ENCODE measurements at places on chromosomes 11 and 22.

- peak; percentile 86 for DNase-seq
Observed at GRCh38 chr22:30204742-30205111, 41.8 kb downstream of the LIF start.

- DNase-seq = peak; percentile 82
Observed at GRCh38 chr22:38298312-38299005, 18.8 kb downstream of the CSNK1E start.

GRCh38 chr11:30159546-30159945 lies 71.3 kb upstream of the FSHB start:
- no peak for DNase-seq

DNA sequence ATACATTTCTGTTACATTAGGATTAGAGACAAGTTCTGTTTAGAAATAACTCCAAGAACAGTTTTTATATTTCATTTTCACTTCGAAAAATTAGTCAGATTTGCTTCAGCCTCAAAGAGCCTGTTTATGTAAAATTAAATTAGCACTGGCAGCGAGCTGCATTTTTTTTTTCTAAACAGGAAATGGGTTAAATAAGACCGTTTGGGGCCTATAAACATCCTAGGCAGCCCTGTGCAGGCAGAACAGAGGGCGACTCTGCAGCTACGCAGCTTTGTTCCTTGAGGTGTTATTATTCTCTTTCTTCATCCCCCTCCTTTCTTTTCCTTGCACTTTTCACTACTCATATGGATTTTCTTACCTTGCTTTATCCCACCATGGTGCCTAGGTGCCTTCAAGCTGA lies 48.7 kb downstream of the CWC15 start:
- no peak for DNase-seq

DNA sequence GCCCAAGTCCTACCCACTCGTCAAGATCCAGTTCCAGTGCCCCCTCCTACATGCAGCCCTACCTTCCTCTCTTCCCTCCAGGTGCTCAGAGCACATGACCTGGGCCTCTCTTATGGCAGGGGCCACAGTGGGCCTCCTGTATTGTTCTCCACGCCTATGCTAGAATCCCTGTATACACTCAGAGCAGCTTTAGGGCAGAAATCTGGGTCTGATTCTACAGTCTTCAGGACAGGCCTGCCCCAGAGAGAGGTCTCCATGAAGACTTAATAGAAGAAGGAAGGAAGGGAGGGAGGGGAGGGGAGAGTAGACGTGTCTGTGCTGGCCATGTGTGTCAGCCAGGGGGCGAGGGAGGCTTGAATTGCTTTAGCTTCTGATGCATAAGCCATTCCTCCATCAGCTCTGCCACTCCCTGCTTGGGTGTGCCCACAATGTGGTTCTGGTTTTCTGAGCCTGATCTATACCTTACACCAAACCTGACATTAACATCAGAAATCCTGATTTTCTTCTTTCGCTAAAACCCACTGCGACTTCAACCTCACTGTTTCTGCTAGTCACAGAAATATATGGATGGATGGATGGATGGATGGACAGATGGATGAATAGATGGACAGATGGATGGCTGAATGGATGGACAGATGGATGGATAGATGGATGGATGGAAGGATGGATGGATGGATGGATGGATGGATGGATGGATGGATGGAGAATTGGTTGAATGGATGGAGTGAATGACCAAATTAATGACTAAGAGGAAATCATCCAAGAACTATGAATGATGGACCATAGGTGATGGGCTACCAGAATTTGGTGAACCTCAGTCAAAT lies 56.6 kb upstream of the PRDM11 start:
- DNase-seq = no peak

GRCh38 chr11:104771763-104772162 lies 126.5 kb downstream of the CASP12 start:
- no peak for DNase-seq

GRCh38 chr11:129681344-129682114 lies 134.1 kb upstream of the TMEM45B start:
- DNase-seq = no peak

- no peak for DNase-seq
Observed at GRCh38 chr11:115761348-115761747, 257.1 kb upstream of the CADM1 start.

DNA sequence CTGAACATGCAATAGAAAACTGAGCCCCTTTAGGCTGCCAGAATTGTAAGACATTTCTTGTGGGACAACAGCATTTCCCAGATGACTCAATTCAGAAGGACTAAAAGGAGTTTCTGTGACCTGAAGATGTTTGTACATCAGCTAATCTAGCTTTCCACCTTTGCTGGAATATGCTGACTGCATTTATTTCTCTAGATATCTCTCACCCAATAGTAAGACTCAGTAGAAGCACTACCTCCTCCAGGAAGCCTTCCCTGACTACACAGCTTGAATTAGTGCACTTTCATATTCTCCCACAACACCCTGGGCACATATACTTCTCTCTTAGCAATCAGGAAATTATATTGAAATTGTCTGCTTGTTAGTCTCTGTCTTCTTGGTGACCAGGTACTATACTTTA lies 98.1 kb upstream of the BLID start:
- no peak for DNase-seq

DNA sequence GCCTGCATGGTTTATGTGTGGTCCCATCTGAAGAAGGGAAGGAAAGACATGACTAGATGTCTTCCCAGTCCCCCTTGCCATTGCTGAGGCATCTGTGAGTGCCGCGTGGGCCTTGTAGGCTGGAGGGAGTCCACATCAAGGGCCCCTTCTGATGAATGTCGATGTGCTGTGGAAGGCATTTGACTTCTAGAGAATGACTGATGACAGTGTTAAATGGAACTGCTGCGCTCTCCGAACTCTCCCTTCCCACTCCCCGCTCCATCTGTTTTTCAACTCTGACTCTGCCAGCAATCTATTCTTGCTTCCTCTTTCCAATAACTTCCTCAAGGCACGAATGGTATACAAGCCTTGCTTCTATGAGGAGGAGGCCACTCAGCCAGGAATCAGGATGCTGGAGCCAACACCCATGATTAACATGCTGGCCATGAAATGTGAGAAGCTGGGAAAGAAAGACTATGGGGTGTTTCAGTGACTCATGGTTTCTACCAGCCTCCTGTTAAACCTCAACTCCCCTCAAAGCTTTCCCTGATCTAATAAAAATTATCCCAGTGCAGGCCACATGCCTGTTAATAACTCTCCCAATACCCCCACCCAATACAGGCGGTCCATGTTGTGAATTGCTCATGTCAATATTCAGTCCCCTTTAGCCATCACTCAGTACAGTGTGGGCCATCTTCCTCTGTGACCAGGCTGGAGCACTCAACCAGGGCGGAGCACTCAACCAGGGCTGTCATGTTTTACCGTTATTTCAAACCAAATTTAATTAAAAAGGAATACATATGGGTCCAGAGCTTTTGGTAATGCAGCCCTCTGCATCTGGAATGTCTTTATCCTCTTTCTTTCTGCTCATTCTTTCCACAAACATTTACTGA lies 46.4 kb upstream of the TBCEL start:
- DNase-seq = no peak

GRCh38 chr11:65429068-65429681 lies 6.6 kb downstream of the NEAT1 start:
- no peak for DNase-seq

- DNase-seq = no peak
Observed at GRCh38 chr11:76891285-76891684, 30.6 kb downstream of the ACER3 start.

- DNase-seq = no peak
Observed at GRCh38 chr22:48068323-48068885, 1306.0 kb downstream of the TBC1D22A start.

- DNase-seq = no peak
Observed at GRCh38 chr11:103031834-103032233, 60.1 kb downstream of the DCUN1D5 start.

DNA sequence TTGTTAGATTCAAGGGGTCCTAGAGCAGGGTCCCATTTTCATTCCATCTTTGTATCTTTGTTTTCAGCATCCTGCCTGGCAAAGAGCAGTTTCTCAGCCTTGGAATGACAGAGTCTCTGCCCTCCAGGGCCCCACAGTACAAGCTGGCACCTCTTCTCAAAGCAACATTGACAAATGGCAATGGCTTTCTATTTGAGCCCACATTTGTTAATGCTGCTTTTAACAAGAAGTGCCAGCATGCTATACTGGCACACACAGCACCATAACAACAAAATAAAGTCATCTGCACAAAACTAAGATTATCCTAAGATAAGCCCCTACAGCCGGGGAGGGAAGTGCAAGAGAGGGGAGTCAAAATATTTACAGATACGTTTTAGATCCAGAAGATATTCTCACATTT lies 309.7 kb upstream of the C11orf87 start:
- DNase-seq = no peak

GRCh38 chr11:84069048-84069447 lies 782.9 kb upstream of the CCDC90B start:
- DNase-seq = no peak

GRCh38 chr22:30591191-30591587 lies 521 bp downstream of the PES1 start:
- no peak for DNase-seq

- DNase-seq = no peak
Observed at GRCh38 chr11:134086376-134086775, 17.5 kb downstream of the JAM3 start.

DNA sequence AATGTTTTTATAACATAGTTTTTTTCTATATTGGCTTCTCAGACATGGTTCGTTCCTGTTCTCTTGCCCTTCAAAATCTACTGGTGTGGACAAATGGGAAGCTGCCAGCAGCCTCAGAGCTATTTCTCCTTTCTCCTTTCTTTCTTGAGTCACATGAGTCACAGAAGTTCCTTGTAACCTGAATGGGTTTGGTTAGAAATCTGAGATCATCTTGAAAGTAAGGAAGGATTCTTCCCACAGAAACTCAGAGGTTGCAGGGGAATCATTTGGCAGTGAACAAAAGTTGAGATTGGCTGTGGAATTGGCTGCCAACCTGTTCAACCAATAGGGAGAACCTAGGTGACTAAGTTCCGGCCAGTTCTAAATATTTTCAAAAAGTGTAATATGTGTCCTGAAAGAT lies 12.5 kb downstream of the PLET1 start:
- no peak for DNase-seq

DNA sequence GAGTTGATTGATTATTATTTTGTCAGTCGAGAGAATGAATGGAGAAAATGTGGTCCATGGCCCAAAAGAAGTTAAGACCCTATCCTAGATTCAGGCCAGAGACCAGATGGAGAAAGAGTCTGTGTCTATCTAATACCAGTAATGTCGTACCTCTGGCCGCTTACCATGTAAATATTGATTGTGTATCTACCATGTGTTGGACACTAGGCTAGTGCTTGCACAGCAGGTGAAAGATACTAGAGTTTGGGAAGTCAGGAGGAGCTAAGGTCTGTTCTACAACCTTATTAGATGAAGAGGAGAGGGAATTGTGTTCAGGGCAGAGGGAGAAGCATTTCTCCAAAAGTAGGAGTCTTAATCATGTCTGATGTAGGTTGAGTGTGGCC lies 31.8 kb downstream of the PIK3IP1 start:
- DNase-seq = no peak

GRCh38 chr11:44372989-44373388 lies 63.0 kb upstream of the ALX4 start:
- no peak for DNase-seq

- no peak for DNase-seq
Observed at GRCh38 chr11:41254966-41255365, 204.5 kb downstream of the LRRC4C start.

DNA sequence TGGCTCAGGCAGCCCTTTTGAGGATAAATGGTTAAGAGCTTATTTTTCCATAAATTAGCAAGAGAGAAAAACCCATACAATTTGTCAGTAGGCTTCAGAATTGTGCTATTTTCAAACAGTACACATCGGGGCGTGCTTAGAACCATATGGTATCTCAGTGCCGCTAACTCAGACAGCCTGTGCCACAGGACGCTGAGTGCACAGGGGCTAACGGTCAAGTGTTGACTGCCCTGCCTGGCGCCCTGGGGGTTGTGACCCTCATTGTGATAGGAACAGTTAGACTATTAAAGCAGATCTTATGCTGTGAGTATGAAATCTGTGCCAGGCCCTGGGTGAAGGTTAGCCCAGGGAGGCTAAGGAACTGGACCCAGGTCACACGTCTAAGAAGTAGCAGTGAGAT lies 1519.7 kb downstream of the BRD1 start:
- no peak for DNase-seq

GRCh38 chr11:27159335-27159679 lies 118.7 kb downstream of the BBOX1 start:
- no peak for DNase-seq

- DNase-seq = no peak
Observed at GRCh38 chr11:65043881-65044501, 3.0 kb downstream of the SAC3D1 start.

GRCh38 chr22:50525858-50526107 lies 385 bp upstream of the SCO2 start:
- no peak for DNase-seq

DNA sequence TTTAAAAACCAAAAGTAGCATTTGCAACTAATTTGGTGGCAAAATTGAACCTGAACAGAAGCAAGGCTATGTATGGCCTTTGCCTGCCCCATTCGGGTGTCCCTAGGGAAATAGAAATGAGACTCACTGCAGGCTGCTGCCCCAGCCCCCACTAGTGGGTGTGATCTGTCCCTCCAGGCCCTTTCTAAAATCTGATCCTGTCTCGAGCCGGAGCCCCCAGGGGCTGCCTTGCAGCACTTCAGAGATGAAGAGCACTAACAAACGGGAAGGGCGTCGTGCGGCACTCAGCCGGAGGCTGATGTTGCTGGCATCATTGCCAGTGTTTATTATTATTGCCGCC lies 43.2 kb downstream of the CD82 start:
- no peak for DNase-seq

GRCh38 chr11:78548911-78549590 lies 25.6 kb downstream of the NARS2 start:
- DNase-seq = no peak

DNA sequence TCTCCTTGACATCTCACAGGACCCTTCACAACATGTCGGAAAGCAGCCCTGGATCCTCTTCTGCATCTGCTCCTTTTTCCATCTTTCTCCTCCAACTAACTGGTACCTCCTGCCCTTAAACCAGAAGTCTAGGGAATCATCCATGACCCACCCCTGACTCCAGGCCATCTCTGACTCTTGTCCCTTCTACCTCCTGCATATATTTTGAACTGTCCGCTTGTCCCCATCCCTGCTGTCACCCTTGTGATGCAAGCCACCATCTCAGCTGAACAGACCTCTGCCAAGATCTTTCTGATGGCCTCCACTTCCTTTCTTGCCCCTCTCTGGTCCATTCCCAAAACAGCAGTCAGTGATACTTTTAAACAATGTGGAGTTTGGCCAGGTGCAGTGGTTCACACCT lies 7.0 kb downstream of the RIBC2 start:
- no peak for DNase-seq
